ENCODE measurements at places on chromosomes 16 and 17.
A peak's percentile ranks its signal among the peaks of the same experiment; 100 is the strongest.

DNA sequence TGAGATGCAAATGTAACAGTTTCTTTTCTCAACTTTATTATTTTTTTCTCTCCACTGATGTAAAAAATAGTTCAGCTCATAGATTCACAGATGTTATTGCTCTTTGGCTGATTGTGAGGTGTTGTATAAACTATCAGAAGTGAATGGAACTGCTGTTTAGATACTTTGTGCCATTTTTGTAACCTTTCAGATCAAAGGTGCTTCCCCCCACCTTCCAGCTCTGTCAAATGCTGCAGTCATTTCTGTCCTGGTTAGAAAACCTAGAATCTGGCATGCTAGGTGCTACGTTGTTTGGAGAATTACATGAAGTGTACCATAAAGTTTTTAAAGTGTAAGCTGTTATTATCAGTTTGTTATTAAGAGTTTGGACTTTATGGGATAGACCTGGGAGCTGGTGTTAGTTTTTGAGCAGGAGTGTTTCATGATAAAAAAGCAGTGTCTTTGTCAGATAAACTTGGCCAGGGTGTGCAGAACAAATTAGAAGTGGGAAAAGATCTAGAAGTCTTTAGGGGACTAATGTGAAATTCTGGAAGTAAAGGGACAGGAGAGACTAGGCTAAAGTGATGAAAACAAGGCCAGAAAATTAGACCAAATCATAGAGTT lies 1.8 kb upstream of the WIPI1 start:
- DNase-seq: peak; percentile 63

DNA sequence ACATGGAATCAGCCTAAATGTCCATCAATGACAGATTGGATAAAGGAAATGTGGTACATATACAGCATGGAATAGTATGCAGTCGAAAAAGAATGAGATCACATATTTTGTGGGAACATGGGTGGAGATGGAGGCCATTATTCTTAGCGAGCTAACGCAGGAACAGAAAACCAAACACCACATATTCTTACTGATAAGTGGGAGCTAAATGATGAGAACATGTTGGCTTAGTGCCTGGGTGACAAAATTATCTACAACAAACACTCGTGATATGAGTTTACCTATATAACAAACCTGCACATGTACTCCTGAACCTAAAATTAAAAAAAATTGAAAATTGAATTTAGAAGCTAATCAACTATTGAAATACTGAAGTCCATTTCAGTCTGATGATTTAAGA lies 6.1 kb downstream of the ANKS4B start:
- no peak for DNase-seq

- no peak for DNase-seq
These were observed 10.5 kb downstream of the AP2B1 start for GRCh38 chr17:35597604-35598003.

- no peak for DNase-seq
These were observed 366.6 kb upstream of the CCL2 start for GRCh38 chr17:33888455-33888854.

GRCh38 chr17:59839651-59840328 lies 53.0 kb downstream of the TUBD1 start:
- DNase-seq: peak; percentile 49

DNA sequence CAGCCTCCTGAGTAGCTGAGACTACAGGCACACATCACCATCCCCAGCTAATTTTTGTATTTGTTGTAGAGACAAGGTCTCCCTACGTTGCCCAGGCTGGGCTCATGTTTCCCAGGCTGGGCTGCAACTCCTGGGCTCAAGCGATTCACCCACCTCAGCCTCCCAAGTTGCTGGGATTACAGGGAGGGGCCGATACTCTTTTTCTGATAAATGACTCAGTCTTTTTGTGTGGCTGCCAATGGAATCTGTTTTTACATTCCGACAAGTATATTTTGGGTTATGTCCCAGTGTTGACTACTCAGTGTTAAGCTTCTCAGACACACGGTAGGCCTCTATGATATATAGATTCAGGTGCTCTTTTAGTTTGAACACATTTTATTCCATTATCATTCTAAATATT lies 58.1 kb downstream of the SLFN11 start:
- DNase-seq: no peak

Data from activated CD4-positive, alpha-beta T cell treated with anti-CD3 and anti-CD28 coated beads, Interleukin-10, Interleukin-2, amounts not matched to agents 100 ng/mL and 50 ng/mL, durations not matched to agents 16 hours and 8 hours (primary cell).